ENCODE measurements at places on chromosomes 1 and 21.
A peak's percentile ranks its signal among the peaks of the same experiment; 100 is the strongest.

DNA sequence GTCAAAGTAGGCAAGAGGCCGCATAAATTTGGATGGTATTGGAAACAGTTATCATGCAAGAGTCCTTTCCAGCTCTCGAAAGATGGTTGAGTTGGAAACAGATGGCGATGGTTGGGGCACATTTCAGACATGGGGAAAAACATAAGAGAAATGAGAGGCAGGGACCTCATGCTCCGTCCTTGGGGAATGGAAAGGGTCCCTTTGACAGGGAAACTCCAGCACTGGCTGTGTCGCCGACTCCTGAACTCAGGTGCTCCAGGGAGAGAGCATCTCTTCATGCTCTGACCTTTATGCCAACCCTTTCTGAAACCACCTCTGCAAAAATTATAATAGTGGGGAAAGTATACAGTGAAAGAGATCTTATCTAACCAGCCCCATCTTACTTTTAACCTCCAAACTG, 36.8 kb upstream of the COL6A2 start:
- DNase-seq = no peak

- peak; percentile 26 for DNase-seq
Observed at GRCh38 chr1:162872981-162873380, 12.0 kb upstream of the CCDC190 start.

DNA sequence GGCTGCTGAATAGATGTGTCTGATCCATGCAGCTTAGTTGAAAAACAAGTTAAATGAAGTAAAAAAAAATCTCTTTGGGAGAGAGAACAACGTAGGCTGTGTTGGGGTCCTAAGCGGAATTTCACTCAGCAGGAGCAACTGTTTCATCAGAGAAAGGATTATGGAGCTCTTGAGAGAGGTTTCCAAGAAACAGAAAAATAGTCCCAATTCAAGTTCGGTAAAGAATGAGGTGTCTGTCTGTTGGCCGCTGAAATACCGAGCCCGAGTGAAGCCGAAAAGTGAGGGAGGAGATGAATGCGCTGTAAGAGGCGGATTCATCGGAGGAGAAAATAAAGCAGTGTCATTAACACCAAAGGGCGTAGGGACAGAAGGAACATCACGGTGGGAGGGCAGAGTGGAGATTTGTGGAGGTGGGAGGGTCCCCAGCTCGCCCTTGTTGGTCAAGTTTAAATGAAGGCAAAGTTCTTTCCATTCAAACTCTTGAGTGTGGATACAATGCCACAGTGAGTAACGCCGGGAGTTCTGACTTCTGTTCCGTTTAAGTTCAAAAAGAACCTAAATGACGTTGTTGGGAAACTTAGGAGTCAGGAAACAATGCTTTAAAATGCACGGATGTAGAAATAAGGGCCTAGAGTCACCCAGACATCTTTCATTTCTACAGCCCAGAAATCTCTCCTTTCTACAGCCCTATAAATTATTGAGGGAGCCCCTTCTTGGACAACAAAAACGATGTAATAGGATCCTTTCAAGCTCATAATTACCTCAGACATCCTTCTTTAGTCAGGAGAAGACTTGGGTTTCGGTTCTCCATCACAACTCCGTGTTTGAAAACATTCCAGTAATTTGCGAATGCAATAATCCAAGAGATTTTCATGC, 15.6 kb upstream of the SLC45A1 start:
- DNase-seq = no peak

DNA sequence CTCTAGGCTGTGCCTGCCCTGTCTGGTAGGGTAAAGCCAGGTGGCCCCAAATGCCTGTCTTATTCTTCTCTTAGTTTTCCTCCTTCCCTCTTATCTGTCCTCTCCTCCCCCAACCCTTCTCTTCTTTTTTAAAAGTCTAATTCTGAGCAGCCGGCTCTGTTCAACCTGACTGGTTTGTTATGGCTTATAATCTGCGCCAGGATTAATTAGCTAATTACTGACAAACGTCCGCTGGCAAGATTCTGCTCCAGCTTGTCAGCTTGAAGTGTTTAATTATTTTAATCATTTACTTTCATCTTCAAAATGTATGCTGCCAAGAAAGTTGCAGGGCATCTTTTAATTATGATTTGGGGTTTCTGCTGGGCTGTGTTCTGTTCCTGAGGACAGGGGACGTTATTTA, 27.2 kb upstream of the PSMB2 start:
- no peak for DNase-seq

DNA sequence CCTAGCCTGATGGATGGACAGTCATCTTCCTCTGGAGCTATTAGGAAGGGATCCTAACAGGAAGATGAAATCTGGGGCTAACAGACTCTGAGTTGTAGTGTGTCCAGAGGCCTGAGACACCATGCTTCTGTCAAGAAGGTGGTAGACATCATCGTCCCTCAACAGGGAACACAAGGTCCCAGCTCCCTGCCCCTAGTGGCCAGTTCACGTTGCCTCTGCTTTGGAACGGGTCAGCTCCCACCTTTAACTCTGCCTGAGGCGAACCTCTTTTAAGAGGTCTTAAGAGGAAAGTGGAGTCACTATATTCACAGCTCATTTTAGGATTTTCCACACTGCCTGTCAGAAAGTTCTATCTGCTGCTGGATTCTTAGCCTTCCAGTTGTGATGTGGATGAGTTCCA, 28.3 kb downstream of the LRRC71 start:
- DNase-seq = no peak

- no peak for DNase-seq
Observed at GRCh38 chr1:58031416-58031815, 515.1 kb downstream of the OMA1 start.

- no peak for DNase-seq
Observed at GRCh38 chr21:39000496-39000895, 182.8 kb downstream of the PSMG1 start.

GRCh38 chr1:44590475-44590874, 83.8 kb downstream of the TMEM53 start:
- DNase-seq = no peak

- no peak for DNase-seq
Observed at GRCh38 chr1:186016856-186017255, 282.7 kb downstream of the HMCN1 start.

DNA sequence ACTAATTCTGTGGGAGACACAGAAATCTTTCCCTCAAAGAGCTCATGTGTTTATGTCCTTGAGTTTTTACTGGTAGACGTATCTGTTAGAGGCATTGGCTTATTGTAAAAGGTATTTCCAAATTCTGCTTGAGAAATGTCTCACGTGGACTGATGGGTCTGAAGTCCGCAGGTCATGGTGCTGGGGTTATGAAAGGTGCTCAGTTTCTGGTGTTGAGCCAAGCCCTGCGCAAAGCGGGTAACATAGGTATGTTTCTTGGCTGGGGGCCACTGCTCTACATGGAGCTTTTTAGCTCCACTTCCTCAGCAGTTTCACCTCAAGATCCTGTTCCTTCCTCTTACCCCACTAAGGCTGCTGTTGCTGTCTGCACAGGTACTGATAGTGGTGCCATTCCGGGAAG, 10.8 kb downstream of the UTP25 start:
- DNase-seq = no peak

All from adipocyte (in vitro differentiated cells).